ENCODE measurements at places on chromosomes 16 and 17. TPM values are rescaled to one million over a fixed set of nuclear protein-coding genes. Genes with fewer than 3 reads are reported as not detected.
A peak's percentile ranks its signal among the peaks of the same experiment; 100 is the strongest.

The WFIKKN2 gene
- 0.26 TPM for total RNA-seq

The DNAI2 gene
- not detected for total RNA-seq

The VTN gene
- total RNA-seq, result 5.4 TPM

The ODAD4 gene
- total RNA-seq, result 0.43 TPM

DNA sequence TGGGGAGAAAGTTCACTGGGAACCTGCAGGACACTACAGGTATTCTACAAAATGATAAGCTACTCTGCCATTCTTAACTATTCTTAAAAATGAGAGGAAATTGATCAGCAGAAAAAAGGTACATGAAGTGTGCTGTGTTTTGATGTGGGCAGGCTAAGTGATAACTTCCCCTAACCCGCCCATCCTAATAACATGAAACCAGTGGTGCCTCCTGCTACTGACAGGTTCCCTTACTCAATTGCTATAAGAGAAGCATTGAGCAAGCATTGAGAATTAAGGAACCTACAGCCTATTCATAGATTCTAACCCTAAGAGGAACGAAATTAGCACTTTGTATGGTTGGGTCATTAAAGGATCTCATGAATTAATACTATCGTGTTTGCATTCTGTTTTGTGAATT, 18.9 kb downstream of the XYLT1 start:
- no peaks in the 10 kb centered on the region for H3K36me3 ChIP-seq
- no peak for DNase-seq
- H3K4me1 ChIP-seq, result no peaks in the 10 kb centered on the region

DNA sequence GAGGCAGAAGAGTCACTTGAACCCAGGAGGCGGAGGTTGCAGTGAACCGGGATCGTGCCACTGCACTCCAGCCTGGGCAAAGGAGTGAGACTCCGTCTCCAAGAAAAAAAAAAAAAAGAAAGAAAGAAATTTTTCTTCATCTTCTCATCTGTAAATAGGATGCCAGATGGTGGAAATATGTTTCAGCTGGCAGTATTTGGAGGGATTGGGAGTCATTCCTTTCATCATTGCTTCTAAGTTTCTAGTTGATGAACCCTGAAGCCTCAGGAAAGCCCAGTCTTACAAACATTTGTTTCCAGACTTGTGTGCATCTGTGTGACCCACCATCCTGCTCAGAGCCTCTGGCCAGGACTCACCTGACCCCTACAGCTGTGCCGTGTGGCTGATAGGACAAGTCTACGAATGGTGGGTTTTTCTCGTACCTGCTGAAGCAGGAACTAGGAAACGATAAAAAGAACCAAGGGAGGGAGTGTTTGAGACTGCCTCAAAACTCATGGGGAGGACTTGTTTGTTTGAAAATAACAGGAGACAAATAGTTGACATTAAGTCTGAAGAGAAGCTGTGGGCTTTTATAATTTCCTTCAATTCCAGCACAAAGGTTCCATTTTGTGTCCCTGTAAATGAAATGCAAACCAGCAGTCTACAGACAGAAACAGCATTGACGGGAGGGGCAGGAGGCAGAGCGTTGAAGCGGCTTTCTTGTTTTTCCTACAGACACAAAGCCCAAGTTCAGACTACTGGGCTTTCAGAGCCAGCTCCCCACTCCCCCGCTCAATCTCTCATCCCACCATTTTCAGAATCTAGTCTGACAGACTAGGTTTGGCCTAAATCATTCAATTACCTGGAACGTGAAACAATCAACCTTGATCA, 24.9 kb downstream of the CDRT4 start:
- no peak overlapping the region for H3K27ac ChIP-seq
- DNase-seq, result no peak
- H3K36me3 ChIP-seq, result no peaks in the 10 kb centered on the region
- H3K4me1 ChIP-seq, result no peaks in the 10 kb centered on the region

DNA sequence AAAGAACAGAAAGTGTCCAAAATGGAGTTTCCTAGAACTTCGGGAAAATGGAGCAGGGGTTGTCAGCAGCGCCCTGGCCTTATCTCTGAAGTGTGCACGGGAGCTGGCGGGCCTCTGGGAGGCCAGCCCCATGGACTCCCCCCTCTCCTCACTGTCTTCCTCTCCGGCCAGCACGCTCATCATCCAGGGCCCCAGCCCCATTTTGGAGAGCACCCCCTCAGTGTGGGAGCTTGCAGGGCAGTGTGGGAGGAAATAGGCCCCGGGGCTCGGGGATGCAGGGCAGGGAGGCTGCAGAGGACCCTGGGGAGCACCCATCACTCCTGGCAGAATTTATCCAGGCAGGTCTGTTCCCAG, 4.9 kb upstream of the PABPN1L start:
- no peak overlapping the region for H3K27ac ChIP-seq
- no peaks in the 10 kb centered on the region for H3K27me3 ChIP-seq
- H3K4me1 ChIP-seq, result peaks cover 10% of the 10 kb centered on the region

DNA sequence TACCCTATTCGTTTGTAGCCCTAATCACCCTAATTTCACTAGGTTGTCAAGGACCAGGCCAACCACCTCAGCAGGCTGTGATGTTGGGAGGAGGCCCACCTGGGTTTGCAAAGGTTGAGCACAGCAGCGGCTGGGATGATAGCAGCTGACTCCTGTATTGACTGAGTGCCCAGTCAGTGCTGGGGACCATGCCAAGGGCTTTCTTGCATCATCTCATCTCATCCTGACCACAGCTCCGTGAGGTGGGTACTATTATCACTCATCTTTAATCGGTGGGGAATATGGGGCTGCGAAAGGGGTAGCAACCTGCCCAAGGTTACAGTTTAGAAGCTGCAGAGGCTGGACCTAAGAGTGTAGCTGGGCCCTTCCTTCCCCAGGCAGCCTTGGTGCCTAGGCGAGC, 11.7 kb downstream of the ATPAF2 start:
- H3K4me1 ChIP-seq, result peaks cover 42% of the 10 kb centered on the region
- DNase-seq, result no peak
- no peaks in the 10 kb centered on the region for H3K27me3 ChIP-seq
- H3K4me3 ChIP-seq, result no peak overlapping the region

- no peak for DNase-seq
- H3K4me3 ChIP-seq, result no peak overlapping the region
- H3K4me1 ChIP-seq, result peaks cover 72% of the 10 kb centered on the region
- H3K27ac ChIP-seq, result peak overlapping the region; percentile 49
Observed at GRCh38 chr17:77153999-77154586, 13.3 kb downstream of the SEC14L1 start.

- no peaks in the 10 kb centered on the region for H3K27me3 ChIP-seq
- no peak for DNase-seq
- no peaks in the 10 kb centered on the region for H3K36me3 ChIP-seq
Observed at GRCh38 chr17:43669971-43670644, 8.4 kb upstream of the MEOX1 start.

DNA sequence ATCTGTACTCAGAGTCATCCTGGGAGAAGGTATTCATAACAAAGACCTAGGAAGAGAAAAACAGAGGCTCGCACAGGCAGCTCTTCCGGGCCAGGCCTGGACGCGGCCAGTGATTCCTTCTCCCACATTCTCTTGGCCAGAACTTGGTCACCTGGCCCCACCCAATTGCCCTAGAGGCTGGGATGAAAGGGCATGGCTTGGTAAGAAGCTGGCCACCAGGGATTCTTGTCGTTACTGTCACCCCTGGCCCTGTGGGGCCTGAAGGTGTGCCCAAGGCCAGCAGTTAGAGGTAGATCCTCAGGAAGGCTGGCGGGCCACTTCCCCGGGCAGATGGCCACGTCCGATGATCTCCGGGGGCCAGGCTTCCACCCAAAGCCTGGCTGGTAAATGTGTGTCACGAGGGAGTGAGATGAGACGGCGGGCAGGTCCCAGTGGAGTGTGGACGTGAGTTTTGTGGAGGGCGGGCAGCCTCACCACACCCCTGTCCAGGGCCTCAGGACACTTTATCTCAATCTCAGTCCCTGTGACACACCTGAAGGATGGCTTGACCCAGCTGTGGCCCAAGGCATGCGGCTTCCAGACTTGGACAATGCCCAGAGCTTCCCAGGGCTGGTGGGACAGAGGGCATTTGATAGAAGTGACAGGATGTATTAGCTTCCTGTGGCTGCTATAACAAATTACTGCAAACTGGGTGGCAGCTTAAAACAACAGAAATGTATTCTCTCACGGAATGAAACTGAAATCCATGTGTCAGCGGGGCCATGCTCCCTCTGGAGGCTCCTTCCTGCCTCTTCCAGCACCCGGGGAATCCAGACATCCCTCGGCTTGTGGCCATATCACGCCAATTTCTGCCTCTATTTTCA, 66.3 kb upstream of the GSE1 start:
- H3K4me1 ChIP-seq, result peaks cover 27% of the 10 kb centered on the region
- H3K36me3 ChIP-seq, result no peaks in the 10 kb centered on the region
- H3K27ac ChIP-seq, result no peak overlapping the region
- no peaks in the 10 kb centered on the region for H3K27me3 ChIP-seq
- DNase-seq, result no peak

GRCh38 chr16:30609002-30609925, 925 bp downstream of the ZNF689 start:
- peak overlapping the region; percentile 96 for H3K4me3 ChIP-seq
- H3K4me1 ChIP-seq, result peaks cover 19% of the 10 kb centered on the region
- H3K27me3 ChIP-seq, result no peaks in the 10 kb centered on the region
- no peak for DNase-seq
- peaks cover 18% of the 10 kb centered on the region for H3K36me3 ChIP-seq

- H3K27ac ChIP-seq, result no peak overlapping the region
- DNase-seq, result no peak
- H3K27me3 ChIP-seq, result no peaks in the 10 kb centered on the region
- H3K4me3 ChIP-seq, result no peak overlapping the region
- H3K4me1 ChIP-seq, result no peaks in the 10 kb centered on the region
- H3K36me3 ChIP-seq, result no peaks in the 10 kb centered on the region
Observed at GRCh38 chr17:48704361-48705248, 17.7 kb downstream of the PRAC1 start.

DNA sequence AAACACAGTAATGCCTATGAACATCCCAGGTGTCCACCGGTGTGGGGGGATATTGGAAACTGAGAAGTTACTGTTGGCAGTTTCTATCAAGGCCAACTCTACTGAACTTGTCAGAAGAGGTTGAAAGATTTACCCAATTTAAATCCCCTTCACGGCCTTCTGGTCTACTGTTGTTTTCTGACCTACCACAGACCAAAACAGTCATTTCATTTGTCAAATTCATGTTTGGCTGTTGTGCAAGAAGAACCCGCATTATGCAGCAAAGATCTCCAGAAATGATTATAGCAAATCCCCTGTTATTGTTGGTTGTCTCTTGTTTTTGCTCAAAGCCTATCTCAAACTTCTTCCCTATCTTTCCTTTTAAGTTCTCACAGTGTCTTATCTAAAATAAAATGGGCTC, 73.1 kb upstream of the MAF start:
- no peak overlapping the region for H3K27ac ChIP-seq
- H3K4me3 ChIP-seq, result no peak overlapping the region
- H3K36me3 ChIP-seq, result no peaks in the 10 kb centered on the region
- no peaks in the 10 kb centered on the region for H3K4me1 ChIP-seq
- DNase-seq, result no peak

DNA sequence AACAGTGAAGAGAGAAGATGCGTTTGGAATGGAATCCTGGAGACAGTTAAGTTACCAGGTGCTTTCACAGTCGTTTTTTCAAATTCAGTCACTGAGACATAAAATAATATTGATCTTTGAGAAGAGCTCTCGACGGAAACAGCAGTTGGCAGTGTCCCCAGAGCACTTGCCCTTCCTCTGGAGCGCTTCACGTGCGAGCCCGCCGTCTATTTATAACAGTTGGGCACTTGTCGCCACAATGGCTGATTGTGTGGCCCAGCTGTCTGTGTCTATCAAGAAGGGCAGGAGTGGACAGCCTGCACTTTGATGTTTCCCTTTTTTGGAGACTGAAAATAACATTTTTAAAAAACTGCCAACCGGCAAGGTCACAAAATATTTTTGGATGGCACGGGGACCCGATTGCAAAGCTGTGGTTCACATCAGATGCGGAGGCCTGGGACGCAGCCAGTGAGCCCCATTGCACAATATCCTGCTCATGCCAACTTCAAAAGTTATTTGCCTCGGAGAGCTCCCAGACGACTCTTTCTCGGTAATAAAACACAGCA, 62.9 kb downstream of the ADCY9 start:
- peaks cover 33% of the 10 kb centered on the region for H3K4me1 ChIP-seq
- peak overlapping the region; percentile 90 for H3K27ac ChIP-seq
- H3K27me3 ChIP-seq, result no peaks in the 10 kb centered on the region
- peak overlapping the region; percentile 30 for H3K4me3 ChIP-seq

DNA sequence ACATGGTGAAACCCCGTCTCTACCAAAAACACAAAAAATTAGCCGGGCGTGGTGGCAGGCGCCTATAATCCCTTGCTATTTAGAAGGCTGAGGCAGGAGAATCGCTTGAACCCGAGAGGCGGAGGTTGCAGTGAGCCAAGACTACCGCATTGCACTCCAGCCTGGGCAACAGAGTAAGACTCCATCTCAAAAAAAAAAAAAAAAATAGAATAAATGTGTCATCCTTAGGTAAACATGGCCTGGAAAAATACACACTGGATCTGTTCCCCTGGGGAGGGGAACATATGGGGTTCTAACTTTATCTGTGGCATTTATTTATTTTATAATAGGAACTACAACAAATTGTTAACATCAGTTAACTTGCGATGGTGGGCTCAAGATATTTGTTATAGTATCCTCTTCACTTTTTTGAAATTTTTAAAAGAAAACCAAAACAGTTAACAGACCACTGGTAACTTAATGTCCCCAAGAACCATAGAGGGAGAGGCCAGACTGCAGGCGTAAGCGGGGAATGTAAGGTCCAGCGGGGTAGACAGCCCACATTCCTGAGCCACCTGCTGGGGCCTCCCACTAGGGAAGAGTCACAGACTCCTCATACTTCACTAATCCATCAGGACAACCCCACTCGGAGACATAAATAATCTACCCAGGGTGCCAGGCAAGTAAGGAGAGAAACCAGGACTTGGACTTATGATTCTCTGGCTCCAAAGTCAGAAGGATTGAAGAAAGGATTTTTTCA, 12.5 kb upstream of the TXNDC11 start:
- no peak for DNase-seq
- no peaks in the 10 kb centered on the region for H3K4me1 ChIP-seq
- H3K4me3 ChIP-seq, result no peak overlapping the region
- peaks cover 70% of the 10 kb centered on the region for H3K36me3 ChIP-seq
- no peak overlapping the region for H3K27ac ChIP-seq
- no peaks in the 10 kb centered on the region for H3K27me3 ChIP-seq

DNA sequence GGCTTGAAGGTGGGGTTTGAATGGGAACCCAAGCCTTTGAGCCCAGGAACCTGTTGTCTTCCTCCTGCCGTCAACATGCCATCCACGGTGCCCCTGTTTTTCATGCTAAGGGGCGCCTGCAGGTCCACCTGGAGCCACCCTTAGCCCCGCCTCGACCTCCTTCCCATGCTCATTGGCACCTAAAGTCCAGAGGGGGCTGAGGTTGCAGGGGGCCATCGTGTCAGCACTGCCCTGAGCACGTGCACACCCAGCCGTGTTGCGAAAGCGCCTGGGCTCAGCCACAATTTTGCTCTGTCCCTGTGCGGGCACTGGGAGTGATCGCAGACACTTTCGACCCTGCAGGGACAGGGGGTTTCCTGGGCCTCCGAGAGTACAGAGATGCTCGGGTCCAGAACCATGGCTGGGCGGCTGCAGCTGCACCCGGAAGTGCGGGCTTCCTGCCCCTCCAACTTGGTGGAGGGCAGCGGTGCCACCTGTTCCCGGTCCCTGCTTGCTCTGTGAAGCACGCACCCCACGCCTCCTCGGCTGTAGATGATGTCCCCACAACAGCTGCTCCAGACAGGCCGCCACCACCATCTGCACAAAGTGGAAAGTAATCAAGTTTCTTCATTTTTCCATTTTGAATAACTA, 454.7 kb downstream of the CDH8 start:
- H3K4me1 ChIP-seq, result no peaks in the 10 kb centered on the region
- H3K27me3 ChIP-seq, result no peaks in the 10 kb centered on the region
- no peak overlapping the region for H3K4me3 ChIP-seq
- no peak for DNase-seq
- no peaks in the 10 kb centered on the region for H3K36me3 ChIP-seq
